NCI-H146 (cell line): ENCODE measurements at places on chromosomes 12 and 14.

GRCh38 chr12:6157482-6157881 is 33.0 kb upstream of the VWF start:
- DNase-seq = no peak

DNA sequence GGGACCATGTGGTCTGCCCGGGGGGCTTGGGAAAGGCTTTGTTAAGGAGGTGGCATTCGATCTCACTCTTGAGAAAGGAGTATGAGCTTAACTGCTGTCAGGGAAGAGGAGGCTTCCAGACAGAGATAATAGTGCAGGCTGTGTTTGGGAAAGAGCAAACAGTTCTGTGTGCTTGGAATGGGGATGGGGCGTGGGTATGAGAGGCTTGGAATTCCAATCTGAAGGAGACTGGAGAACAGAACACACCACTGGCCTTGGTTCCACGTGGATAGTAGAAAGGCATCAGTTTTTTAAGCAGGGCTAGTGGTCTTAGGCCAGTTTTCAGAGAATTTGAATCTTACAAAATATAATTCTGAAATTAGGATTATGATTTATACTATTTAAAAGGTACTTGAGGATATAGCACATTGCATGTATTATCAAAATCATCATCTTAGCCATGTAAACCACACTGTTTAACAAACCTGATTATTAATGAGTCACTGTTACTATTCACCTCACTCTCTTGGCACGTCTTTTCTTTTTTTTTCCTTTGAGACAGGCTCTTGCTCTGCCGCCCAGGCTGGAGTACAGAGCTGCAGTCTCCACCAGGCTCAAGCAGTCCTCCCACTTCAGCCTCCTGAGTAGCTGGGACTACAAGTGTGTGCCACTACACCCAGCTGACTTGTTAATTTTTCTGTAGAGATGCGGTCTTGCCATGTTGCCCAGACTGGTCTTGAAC is 38.5 kb upstream of the KCNK13 start:
- no peak for DNase-seq

DNA sequence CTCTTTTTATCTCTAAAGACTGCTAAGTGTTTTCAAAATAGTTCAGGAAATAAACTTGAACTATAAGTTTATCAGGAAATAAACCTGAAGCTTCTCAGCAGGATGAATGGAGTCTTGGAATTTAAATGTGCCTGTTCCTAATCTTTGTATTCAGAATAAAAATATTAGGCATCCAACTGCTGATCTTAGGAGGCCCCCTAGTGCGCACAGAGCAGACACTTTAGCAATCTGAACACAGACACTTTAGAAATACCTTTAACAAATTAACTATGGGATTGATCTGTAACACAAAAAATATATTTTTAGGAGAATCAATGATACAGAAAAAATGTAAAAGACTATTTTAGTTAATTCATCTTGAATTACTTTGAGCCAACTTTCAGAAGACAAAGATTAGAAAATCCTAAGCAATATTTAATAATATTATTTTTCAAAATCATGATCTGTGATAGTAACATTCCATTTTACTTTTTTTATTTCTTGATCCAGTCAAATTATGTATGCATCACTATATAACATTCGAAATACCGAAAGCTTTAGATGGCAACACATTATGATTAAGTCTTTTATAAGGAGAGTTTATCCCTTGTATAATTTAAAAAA is 80.9 kb downstream of the SLC41A2 start:
- no peak for DNase-seq

GRCh38 chr14:34536951-34537676 is 2.4 kb downstream of the EAPP start:
- no peak for DNase-seq

DNA sequence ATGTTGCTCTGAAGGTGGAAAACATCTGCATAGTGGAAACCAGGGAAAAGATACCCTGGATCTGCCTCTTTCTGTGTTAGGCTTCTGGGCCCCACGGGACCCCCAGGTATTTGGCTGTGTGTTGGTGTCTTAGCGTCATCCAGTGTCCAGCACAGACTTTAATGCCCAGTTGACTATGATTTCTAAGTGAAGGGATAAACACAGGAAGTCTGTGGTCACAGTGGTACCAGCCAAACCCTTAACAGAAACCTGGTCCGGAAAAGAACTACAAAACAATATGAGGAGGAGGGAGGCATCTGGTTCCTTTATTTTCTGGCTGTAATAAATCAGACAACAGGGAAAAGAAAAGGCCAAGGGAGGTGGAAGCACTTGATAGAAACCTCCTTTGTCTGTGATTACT is 56.4 kb downstream of the CMKLR1 start:
- DNase-seq = no peak

- peak; percentile 27 for DNase-seq
Observed at GRCh38 chr14:57136669-57137328, 131.9 kb downstream of the EXOC5 start.

DNA sequence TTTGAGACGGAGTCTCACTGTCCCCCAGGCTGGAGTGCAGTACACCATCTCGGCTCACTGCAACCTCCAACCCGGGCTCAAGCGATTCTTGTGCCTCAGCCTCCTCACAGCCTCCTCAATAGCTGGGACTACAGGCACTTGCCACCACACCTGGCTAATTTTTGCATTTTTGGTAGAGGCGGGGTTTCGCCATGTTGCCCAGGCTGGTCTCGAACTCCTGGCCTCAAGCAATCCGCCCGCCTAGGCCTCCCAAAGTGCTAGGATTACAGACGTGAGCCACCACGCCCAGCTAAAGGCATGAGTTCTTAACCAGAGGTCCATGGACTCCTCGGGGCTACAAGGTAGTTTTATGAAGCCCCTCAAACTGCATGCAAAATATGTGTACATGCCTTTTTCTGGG is 2.1 kb downstream of the SARNP start:
- no peak for DNase-seq

DNA sequence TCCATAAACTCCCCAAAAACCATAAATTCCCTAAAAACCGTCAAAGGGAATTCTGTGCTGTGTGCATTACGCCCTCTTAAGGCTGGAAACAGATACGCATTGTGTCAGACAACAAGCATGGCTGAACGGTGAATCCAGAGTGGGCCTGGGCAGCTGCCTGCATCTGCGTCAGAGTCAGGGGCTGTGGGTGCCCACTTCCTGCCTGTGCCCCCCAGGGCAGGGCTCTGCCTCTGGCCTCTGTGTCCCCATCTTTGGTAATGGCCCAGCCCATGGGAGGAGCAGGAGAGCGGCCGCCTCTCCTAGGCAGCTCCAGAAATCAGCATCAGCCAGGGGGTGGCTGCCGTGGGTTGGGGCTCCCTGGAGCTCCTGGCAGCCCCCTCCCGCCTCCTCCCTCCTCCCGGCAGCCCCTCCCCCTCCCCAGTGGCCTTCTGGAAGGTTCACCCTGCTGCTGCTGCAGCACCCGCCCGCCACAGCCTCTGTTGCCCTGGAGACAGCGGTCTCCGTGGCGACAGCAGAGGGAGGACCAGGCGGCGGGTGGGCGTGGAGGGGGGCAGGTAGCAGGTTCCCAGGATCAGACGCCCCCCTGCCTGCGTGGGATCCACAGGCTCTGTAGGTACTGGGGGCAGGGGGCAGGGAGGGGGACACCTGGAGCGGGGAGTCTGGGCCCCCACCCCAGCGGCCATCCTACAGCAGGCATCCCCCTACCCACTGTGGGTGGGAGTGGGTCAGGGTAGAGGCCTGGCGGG is 5.9 kb downstream of the MMP17 start:
- DNase-seq = no peak

DNA sequence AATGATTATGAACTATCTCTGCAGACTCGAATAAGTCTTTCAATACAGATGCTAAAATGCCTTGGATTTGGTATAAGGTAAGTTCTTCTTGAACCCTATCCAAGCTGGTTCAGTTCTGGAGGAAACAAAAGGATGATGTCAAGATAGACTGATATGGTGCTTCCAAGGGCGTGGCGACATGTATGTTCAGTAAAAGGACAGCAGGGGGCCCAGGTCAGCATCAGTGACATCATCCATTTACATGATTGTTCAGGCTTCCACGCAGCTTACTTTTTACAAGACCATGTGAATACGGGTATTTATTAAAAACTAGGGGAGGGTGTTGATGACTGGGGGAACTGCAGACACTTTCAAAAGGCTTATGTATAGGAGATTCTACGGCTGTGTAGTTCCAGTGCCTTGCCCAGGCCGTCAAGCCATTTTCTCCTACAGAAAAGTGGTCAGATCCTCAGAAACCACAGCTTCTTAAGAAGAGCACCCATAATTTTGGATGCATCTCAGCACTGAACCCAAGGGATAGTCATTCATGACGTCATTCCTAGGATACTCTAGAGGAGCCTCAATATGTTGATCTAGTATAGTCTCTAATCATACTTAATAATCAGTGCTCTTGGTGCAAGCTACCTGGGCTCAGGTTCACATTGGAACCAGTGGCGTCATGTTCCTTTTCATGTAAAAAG is 527.7 kb downstream of the FUT8 start:
- peak; percentile 73 for DNase-seq

DNA sequence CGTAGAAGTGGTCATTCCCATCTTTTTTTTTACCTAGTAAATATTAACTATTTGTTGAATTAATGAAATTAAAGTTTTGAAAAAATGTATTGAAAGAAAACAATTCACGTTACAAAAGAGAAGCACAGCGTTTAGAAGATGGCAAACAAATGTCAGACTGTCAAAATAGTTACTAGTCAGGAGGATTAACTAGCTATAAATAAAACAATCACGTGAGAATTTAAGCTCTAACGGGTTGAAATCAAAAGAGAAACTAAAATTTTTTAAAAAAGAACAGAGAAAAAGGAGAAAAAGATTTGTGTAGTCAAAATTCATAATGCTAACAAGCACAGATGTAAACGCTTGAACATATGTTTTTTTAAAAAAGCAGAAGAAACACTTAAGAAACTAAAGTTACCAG is 26.4 kb downstream of the DDHD1 start:
- DNase-seq = no peak

GRCh38 chr14:84750763-84751554 is 779.0 kb upstream of the FLRT2 start:
- DNase-seq = no peak

DNA sequence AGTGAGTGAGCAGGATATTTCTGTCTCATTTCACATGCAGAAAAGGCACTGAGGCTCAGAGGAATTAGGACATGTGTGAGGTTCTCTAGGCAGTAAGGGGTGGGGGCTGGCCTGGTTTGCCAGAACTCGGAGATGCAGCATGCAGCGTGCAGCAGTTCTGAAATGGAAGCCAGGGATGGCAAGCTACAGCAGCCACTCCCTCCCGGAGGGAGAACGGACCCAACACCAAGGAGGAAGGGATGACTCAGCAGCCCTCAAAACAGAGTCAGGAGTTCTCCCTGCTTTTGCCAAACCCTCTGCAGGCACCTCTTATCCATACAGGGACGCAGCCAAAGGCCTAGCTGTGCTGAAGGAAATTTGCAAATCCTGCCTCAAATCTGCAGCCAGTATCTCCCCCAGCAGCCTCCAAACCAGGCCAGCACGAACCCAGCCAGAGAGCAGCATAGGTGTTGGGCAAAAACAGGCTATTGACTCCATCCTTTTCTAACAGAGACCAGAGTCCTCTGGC is 10.3 kb upstream of the SERPINA3 start:
- DNase-seq = no peak

DNA sequence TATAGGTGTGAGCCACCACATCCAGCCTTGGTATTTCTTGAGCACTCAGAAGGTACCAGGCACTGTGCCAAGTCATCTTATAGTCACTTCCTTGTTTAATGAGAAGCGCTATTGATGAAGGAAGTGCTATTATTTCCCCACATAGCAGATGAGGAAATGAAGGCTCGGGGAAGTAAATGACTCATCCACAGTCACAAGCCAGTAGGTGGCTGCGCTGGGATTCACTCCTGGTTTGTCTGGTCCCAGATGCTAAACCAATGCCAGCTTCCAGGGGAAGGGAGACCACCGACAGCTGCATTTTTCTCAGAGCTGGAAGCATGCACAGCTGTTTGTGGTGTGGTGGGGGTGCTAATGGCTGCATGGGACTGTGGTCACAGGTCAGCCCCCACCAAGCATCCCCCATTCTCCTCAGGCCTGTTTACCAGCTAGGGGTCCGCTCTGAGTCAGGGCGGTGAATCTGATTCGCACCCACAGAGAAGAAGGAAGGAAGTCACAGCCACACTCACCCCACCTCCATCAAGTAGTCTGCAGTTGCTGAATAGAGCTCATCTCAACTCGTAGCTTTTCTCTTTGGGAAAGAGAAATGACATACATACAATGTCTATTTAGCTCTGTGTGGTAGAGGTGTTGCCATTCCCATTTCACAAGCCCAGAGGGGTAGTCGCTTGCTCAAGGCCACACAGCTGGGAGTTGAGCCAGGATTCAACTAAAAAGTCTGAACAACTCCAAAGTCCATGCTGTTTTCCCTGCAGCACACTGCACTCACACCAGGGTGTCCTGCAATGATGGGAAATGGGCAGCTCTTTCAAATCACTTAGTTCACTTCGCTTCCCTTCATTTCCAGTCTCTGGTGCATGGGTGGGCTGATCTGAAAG is 6.3 kb upstream of the LTBP2 start:
- no peak for DNase-seq

GRCh38 chr14:73105050-73105449 is 31.3 kb upstream of the PSEN1 start:
- no peak for DNase-seq
